ENCODE measurements at places on chromosomes 5 and 9. TPM values are rescaled to one million over a fixed set of nuclear protein-coding genes. Genes with fewer than 3 reads are reported as not detected.

FANCC gene
- total RNA-seq = 15.9 TPM

PHF24 gene
- not detected for total RNA-seq

NSG2 gene
- not detected for total RNA-seq

TLX3 gene
- total RNA-seq = not detected

LURAP1L gene
- not detected for total RNA-seq

GRXCR2 gene
- total RNA-seq = not detected

SPATA31E1 gene
- total RNA-seq = not detected

LYRM7 gene
- total RNA-seq = 11.3 TPM

FOXD4L6 gene
- not detected for total RNA-seq

LRRC19 gene
- not detected for total RNA-seq

TUSC1 gene
- 0.34 TPM for total RNA-seq

SV2C gene
- 0.02 TPM for total RNA-seq

DTWD2 gene
- total RNA-seq = 2.8 TPM

SARDH gene
- total RNA-seq = 0.68 TPM

TAF11L10 gene
- total RNA-seq = not detected

PCDHGA7 gene
- 0.30 TPM for total RNA-seq

FOXD4L5 gene
- total RNA-seq = not detected

TEX10 gene
- 22.6 TPM for total RNA-seq

RBM18 gene
- total RNA-seq = 24.5 TPM

CLK4 gene
- 25.1 TPM for total RNA-seq

CRAT gene
- total RNA-seq = 14.0 TPM

ERP44 gene
- total RNA-seq = 21.3 TPM

BTNL9 gene
- not detected for total RNA-seq

SLC25A2 gene
- total RNA-seq = 0.25 TPM

BRD3 gene
- 37.9 TPM for total RNA-seq

SEMA6A gene
- total RNA-seq = not detected

PIP5KL1 gene
- total RNA-seq = 2.7 TPM

FBXO10 gene
- 2.5 TPM for total RNA-seq

DMRT2 gene
- total RNA-seq = 0.52 TPM

PRRX2 gene
- 0.64 TPM for total RNA-seq

CATSPER3 gene
- total RNA-seq = 0.95 TPM

KCNIP1 gene
- total RNA-seq = not detected

TRAF1 gene
- total RNA-seq = 82.3 TPM

LCN1 gene
- not detected for total RNA-seq

RUSC2 gene
- total RNA-seq = 3.9 TPM

CENPK gene
- 87.3 TPM for total RNA-seq

SLC46A2 gene
- total RNA-seq = not detected

TMEM171 gene
- not detected for total RNA-seq

ADAMTSL1 gene
- not detected for total RNA-seq

ADRA1B gene
- not detected for total RNA-seq

PCDHGB7 gene
- 0.39 TPM for total RNA-seq

FOCAD gene
- 34.6 TPM for total RNA-seq

PARP8 gene
- 66.3 TPM for total RNA-seq

TICAM2 gene
- total RNA-seq = 1.00 TPM

NUP214 gene
- 80.3 TPM for total RNA-seq

CARD9 gene
- 3.8 TPM for total RNA-seq

COL23A1 gene
- total RNA-seq = 0.09 TPM

CFAP157 gene
- not detected for total RNA-seq

NMUR2 gene
- total RNA-seq = not detected

PDLIM4 gene
- 0.45 TPM for total RNA-seq

CDC20B gene
- total RNA-seq = 0.32 TPM
